Smooth muscle cell of the umbilical artery (primary cell): ENCODE measurements at places on chromosomes 11 and 22. TPM values are rescaled to one million over a fixed set of nuclear protein-coding genes. Genes with fewer than 3 reads are reported as not detected.

TNNI2 gene
- not detected in 2 replicates for total RNA-seq

NXPE4 gene
- not detected in 2 replicates for total RNA-seq

FOSL1 gene
- total RNA-seq: 6.2 and 31.1 TPM in 2 replicates

PPP1CA gene
- total RNA-seq: 92.3 and 121 TPM in 2 replicates

ZNF280A gene
- 0.23 TPM in 1 of 2 replicates, not detected in the other for total RNA-seq

PCNX3 gene
- total RNA-seq: 17.2 and 35.6 TPM in 2 replicates

CNTN5 gene
- total RNA-seq: 0.55 and 1.5 TPM in 2 replicates

TMEM45B gene
- total RNA-seq: not detected in 2 replicates

XRCC6 gene
- 288 and 308 TPM in 2 replicates for total RNA-seq

JAML gene
- not detected in 2 replicates for total RNA-seq

SYT7 gene
- 0.59 and 11.1 TPM in 2 replicates for total RNA-seq

NAALAD2 gene
- total RNA-seq: 1.0 and 2.4 TPM in 2 replicates

OR5P2 gene
- not detected in 2 replicates for total RNA-seq

TRIM22 gene
- 134 and 153 TPM in 2 replicates for total RNA-seq

GLB1L3 gene
- total RNA-seq: not detected in 2 replicates

APOBEC3G gene
- 5.0 and 7.0 TPM in 2 replicates for total RNA-seq

ARSA gene
- total RNA-seq: 34.4 and 41.3 TPM in 2 replicates

LDLRAD3 gene
- total RNA-seq: 3.3 and 3.6 TPM in 2 replicates

GSTT2B gene
- 4.2 and 15.7 TPM in 2 replicates for total RNA-seq

DEFB131B gene
- not detected in 2 replicates for total RNA-seq

OR4C11 gene
- not detected in 2 replicates for total RNA-seq

PANX3 gene
- not detected in 2 replicates for total RNA-seq

DNAJB7 gene
- not detected in 2 replicates for total RNA-seq
